ENCODE measurements at places on chromosomes 16 and 17.

DNA sequence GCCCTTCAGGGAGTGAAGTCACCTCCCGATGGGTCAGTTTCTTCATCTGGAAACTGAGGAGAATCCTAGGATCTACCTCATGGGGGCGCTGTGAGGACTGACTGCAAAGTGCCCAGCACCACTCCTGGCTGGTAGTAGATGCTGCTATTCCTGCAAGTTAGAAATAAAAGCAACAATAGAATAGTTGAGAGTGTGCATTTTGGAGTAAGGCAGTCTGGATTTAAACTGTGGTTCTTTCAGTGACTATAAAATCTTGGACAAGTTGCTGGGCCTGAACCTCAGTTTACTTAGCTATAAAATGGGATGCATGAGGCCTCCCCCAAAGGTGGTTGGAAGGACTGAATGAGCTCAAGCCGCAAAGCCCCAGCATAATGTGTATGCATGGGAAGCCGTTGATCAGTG, 70.6 kb downstream of the CYB5B start:
- no peak for DNase-seq

- no peak for DNase-seq
Observed at GRCh38 chr17:45902892-45903346, 8.6 kb downstream of the MAPT start.

- no peak for DNase-seq
Observed at GRCh38 chr16:63363738-63364137, 1327.5 kb upstream of the CDH8 start.

- no peak for DNase-seq
Observed at GRCh38 chr17:31596382-31597323, 205.2 kb downstream of the RAB11FIP4 start.

- no peak for DNase-seq
Observed at GRCh38 chr17:76160896-76161528, 20.0 kb upstream of the FOXJ1 start.

- peak; percentile 48 for DNase-seq
Observed at GRCh38 chr17:46002311-46002972, 3.4 kb downstream of the STH start.

DNA sequence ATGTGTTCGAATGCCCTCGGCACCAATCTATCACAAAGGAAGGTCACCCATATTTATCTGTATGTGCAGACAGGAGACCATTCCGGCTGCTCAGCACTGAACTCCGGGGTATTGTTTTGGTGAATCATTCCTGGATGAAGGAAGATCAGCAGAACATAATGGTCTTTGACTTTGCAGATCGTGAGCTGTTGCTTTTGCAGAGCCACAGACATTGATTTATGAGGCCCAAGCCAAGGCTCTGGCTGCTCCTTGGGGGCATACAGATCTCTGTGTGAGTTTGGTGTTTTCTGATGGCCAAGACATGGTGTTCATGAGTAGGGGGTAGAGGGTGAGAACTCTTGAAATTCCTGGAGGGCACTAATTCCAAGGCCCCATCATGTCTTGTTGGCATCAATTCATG, 458.8 kb upstream of the HSBP1 start:
- DNase-seq = no peak
